Kidney epithelial cell (primary cell): ENCODE measurements at places on chromosomes 11 and 22.
A peak's percentile ranks its signal among the peaks of the same experiment; 100 is the strongest.

DNA sequence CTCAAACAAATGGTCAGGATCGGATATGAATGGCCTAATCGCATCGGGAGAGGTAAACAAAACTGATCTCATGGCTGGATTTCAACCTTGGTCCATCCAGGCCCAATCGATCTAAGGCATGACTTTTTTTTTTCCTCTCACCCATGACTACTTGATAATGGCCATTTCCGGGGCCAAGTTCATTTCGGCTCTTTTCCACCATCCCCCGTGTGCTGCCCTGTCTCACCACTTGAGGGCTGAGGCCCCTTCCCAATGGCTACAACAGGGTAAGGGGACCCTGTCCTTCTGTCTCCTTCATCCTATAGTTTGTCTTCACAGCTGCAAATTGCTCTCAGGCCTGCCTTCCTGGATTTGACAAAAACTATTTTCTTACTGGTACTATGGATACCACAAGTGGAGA lies 26.7 kb downstream of the GRAP2 start:
- DNase-seq, result no peak

GRCh38 chr11:936199-936598 lies 10.5 kb downstream of the AP2A2 start:
- DNase-seq, result no peak

DNA sequence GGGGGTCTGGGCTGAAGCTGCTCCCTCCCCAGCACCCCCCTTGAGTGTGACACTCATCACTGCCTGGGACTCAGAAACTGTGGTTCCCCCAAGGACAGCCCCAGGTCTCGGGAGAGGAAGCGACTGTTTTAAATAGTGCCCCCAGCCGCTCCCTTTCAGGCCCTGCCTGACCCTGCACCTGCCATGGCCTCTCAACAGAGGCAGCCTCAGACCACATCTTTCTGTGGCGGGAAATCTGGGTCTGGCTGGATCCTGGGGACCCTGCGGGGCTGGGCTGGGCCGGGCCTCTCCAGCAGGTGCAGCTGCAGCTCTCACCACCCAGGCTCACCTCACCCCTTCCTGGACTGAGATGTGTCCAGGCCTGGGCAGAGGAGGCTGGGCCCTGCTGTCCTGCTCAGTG lies 3.7 kb upstream of the IGLL1 start:
- DNase-seq, result no peak

DNA sequence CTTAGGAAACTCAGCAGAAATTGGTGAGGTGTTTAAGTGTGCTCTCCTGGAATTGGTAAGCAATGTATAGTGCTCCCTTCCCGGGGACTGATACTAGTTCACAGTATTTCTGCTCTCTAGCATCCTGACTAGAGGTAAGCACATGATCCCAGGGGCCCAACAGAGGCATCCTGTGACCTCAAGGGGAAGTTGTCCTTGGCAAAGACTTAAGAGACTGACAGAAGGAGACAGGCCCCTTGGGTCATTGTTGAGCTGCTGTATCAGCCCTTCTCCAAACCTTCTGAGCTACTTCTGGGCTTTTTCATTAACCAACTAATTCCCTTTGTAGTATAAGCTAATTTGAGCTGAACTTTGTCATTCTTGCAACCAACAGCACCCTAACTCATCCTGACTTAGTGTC lies 4.3 kb upstream of the TBC1D22A start:
- no peak for DNase-seq

DNA sequence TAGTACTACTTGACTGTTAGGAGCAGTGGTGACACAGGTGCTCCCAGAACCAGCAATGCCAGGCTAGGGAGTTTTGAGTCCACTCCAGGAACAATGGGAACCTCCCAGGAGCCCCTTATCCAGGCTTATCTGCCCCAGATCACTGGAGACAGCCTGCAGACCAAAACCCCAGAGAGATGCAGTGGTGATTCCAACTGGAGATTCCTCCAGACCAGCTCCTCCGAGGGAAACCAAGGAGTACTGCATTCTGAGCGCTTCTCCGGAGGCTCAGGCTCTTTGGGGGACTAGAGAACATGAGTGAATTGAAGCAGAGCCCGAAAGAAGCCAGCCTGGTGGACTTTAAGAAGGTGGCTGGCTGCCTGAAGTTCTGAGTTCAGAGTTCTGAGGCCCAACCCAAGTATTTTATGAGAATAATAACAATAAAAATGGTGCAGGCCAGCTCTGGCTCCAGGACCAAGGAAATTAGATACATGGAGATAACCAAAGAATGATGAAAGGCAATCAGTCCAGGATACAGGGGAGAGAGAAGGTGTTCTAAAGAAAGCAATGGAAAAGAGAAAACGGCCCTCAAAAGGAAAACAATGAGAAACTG lies 1.3 kb upstream of the TMEM25 start:
- DNase-seq, result no peak

DNA sequence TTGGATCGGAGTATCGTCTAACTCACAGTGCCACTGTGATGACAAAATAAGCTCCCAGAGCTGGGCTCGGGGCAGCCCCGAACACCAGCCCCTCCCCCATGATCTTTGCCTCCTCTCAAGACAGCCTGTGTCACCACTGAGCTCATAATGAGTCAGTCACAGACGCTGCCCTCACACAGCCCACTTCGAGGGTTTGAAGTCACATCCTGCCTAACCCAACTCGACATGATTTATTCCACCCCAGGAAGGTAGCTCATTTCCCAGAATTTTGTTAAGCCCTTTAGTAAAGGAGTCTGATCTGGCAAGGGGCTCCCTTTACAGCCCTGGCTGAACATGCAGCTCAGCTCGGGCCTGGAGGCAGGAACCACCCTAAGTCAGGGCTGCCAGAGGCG lies 22.8 kb downstream of the MYH9 start:
- peak; percentile 93 for DNase-seq
